Ascending aorta (tissue), 2 donors: ENCODE measurements at places on chromosomes 2 and 18. TPM values are rescaled to one million over a fixed set of nuclear protein-coding genes. Genes with fewer than 3 reads are reported as not detected.
A peak's percentile ranks its signal among the peaks of the same experiment; 100 is the strongest.

DNA sequence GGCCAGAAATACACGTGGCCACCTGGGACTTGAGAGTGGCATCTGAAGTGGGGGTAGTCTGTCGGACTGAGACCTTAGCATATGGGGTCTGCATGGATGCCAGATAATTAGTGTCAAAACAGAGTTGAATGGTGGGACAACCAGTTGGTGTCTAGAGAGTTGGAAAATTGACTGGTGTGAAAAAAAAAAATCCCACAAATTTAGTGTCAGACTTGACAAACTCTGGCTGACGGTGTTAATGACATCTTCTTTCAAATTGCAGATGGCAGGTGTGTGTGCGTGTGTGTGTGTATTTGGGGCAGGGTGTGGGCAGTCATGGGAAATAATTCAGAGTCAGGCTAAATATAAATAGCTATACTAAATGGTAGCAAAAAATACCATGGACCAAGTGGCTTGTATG lies 365.4 kb upstream of the RGPD4 start:
- H3K4me3 ChIP-seq, result no peak overlapping the region
- no peak for DNase-seq
- H3K36me3 ChIP-seq, result no peaks in the 10 kb centered on the region
- no peaks in the 10 kb centered on the region for H3K4me1 ChIP-seq
- H3K27ac ChIP-seq, result no peak overlapping the region

- no peak overlapping the region for H3K27ac ChIP-seq
- no peaks in the 10 kb centered on the region for H3K4me1 ChIP-seq
- H3K27me3 ChIP-seq, result no peaks in the 10 kb centered on the region
- no peaks in the 10 kb centered on the region for H3K36me3 ChIP-seq
Observed at GRCh38 chr2:47607005-47607679, 175.8 kb upstream of the MSH6 start.

- no peaks in the 10 kb centered on the region for H3K27me3 ChIP-seq
- peaks cover 12% of the 10 kb centered on the region for H3K36me3 ChIP-seq
- H3K4me3 ChIP-seq, result no peak overlapping the region
- DNase-seq, result no peak
Observed at GRCh38 chr2:48347712-48348111, 182.2 kb upstream of the STON1 start.

DNA sequence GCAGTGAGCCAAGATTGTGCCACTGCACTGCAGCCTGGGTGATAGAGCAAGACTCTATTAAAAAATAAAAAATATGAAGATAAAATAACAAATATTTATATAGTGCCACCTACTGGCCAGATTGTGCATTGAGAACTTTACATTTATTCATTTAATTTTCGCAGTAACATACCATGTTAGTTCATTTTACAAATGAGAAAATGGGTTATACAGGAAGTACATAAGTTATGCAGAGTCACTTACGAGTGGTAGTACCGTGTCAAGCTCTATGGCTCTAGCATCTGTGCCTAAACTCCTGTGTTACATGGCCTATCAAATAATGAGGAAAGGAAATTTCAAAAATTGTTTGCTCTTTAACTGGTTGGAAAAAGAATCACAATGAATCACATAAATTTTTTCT lies 27.9 kb downstream of the RIF1 start:
- no peak overlapping the region for H3K27ac ChIP-seq
- no peaks in the 10 kb centered on the region for H3K27me3 ChIP-seq

- peak within 1 kb of the TSS; percentile 67 for H3K4me3 ChIP-seq
- H3K4me1 ChIP-seq, result no peaks in the 10 kb centered on the region
- no peaks in the 10 kb centered on the region for H3K36me3 ChIP-seq
Observed at GRCh38 chr2:55693181-55694125, at the start of gene PNPT1. Gene PNPT1 (minus strand): TSS chr2:55693844. CDS start chr2:55693823, 21 bp downstream.

GRCh38 chr2:153495725-153496124 lies 17.2 kb upstream of the RPRM start:
- H3K27ac ChIP-seq, result no peak overlapping the region
- no peaks in the 10 kb centered on the region for H3K27me3 ChIP-seq
- DNase-seq, result no peak
- H3K4me1 ChIP-seq, result no peaks in the 10 kb centered on the region
- H3K4me3 ChIP-seq, result no peak overlapping the region

DNA sequence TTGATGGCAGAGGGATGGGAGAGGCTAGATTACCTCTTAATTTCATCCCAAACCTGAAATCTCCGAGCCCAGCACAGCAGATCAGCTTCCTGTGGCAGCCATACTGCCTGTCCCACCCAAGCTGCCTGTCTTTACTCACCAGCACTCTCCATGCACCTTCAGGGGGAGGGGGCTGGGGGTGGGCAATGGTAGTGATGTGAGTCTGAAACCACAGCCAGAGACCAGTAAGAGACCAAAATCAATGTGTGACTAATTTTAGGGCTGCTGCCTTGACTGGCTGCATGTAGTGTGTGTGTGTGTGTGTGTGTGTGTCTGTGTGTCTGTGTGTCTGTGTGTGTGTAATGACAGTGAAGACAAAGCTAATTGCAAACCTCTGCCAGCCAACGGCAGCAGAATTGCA lies 11.7 kb upstream of the TEX261 start:
- no peak overlapping the region for H3K4me3 ChIP-seq
- H3K27me3 ChIP-seq, result no peaks in the 10 kb centered on the region
- DNase-seq, result no peak
- H3K36me3 ChIP-seq, result no peaks in the 10 kb centered on the region
- no peaks in the 10 kb centered on the region for H3K4me1 ChIP-seq
- no peak overlapping the region for H3K27ac ChIP-seq

GRCh38 chr2:2572393-2573204 lies 241.5 kb upstream of the MYT1L start:
- DNase-seq, result no peak
- H3K27ac ChIP-seq, result no peak overlapping the region
- no peaks in the 10 kb centered on the region for H3K27me3 ChIP-seq

GRCh38 chr2:81467096-81467495 lies 1162.5 kb upstream of the LRRTM1 start:
- no peak overlapping the region for H3K4me3 ChIP-seq
- H3K36me3 ChIP-seq, result no peaks in the 10 kb centered on the region
- no peaks in the 10 kb centered on the region for H3K27me3 ChIP-seq
- no peaks in the 10 kb centered on the region for H3K4me1 ChIP-seq

DNA sequence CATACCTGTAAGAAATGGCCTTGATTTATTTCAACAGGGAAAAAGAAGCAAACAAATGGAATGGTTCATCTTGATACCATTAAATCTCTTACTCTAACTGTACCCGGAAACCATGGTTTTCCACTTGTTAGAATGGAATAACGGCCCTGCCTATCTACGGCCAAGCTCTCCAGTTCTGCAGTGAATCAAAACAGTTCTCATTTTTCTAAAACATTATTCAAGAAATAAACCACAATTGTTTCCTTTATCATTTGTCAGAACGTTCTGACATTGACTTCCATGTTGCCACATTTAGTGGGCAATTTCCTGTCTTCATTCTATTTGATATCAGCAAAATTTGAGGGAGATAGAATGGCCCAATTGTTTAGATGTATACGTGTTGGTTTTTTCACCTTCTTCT lies 118.8 kb upstream of the CDH19 start:
- H3K27ac ChIP-seq, result no peak overlapping the region
- H3K4me3 ChIP-seq, result no peak overlapping the region
- no peaks in the 10 kb centered on the region for H3K27me3 ChIP-seq
- no peaks in the 10 kb centered on the region for H3K36me3 ChIP-seq
- H3K4me1 ChIP-seq, result no peaks in the 10 kb centered on the region

DNA sequence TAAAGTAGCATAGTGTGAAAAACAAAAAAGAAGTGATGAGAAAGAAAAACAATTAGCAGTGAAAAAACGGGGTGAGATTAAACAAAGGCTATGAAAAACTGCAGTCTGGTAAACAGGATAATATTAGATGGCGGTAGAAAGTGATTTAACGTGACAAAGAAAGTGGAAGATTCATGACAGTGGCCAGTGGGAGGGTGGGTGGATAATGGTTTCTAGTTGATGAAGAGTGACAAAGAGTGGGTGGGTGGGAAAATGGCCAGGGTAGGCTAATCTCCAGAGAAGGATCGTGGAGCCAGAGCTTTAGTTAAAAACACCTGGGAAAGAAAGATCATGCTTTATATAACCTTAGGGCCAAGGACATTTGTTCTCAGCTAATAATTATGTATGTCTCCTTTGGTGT lies 1667.8 kb downstream of the LRP1B start:
- no peak overlapping the region for H3K4me3 ChIP-seq
- H3K4me1 ChIP-seq, result no peaks in the 10 kb centered on the region

GRCh38 chr2:84725717-84726116 lies 155.2 kb downstream of the TRABD2A start:
- H3K4me3 ChIP-seq, result no peak overlapping the region
- H3K27me3 ChIP-seq, result no peaks in the 10 kb centered on the region
- DNase-seq, result no peak

DNA sequence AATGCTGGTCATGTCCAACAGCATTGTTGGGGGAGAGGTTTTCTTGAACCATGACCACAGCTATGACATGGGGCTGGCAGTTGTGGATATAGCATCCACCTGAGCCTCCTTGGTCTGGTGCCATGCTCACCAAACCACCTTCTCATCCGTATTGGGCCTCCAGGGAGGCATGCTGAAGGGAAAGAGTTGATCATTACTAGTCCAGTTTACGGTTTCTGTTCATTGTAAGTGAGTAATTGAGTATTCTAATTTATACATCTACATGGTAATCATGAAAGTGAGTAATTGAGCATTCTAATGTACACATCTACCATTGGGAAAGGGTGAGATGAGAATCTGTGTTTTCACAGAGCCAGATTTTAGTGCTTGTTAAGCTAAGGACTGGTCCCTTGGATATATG lies 6.8 kb downstream of the TMEM87B start:
- peaks cover 40% of the 10 kb centered on the region for H3K36me3 ChIP-seq
- H3K27ac ChIP-seq, result no peak overlapping the region
- no peaks in the 10 kb centered on the region for H3K27me3 ChIP-seq
- no peak for DNase-seq
- no peaks in the 10 kb centered on the region for H3K4me1 ChIP-seq

GRCh38 chr2:144401036-144401435 lies 118.9 kb downstream of the ZEB2 start:
- no peaks in the 10 kb centered on the region for H3K4me1 ChIP-seq
- H3K27ac ChIP-seq, result no peak overlapping the region
- H3K27me3 ChIP-seq, result no peaks in the 10 kb centered on the region

GRCh38 chr2:121561617-121562268 lies 31.1 kb downstream of the RNU4ATAC start:
- no peak for DNase-seq
- no peak overlapping the region for H3K4me3 ChIP-seq
- H3K27ac ChIP-seq, result peak overlapping the region; percentile 28
- no peaks in the 10 kb centered on the region for H3K27me3 ChIP-seq

DNA sequence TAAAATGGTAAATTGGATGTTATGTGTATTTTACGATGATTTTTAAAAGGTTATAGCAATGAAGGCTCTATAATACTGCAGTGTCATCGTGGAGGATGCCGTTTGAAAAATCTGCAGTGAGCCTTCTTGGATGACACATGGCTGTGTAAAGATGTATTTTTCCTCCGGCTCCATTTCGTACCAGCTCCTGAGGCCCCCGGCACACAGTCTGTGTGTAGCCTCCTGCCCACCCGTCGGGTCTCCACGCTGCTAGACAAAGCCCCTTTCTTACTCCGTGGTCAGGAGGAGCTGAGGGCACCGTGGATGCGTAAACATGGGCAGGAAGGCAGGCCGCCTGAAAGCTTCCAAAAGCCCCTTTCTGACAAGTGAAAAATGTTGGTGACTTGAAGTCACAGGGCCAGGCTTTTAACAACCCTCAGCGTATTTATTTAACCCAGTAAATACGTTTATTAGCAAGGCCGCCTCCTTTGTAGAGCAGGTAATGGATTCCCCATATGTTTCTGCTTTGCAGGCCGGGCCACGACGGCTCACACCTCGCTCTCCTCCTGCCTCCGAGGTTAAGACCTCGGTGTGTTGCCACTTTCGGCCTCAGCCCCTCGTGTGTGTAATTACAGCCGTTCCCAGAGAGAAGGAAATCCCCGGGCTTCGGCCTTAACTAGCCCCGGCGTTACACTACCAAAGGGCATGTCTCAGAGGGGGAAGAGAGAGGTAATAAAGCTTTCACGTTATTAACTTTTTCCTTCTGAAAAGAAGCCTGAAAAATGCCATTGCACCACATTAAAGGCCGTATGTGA lies 72.8 kb downstream of the DDX1 start:
- DNase-seq, result no peak
- H3K27ac ChIP-seq, result no peak overlapping the region
- H3K4me1 ChIP-seq, result no peaks in the 10 kb centered on the region
- no peak overlapping the region for H3K4me3 ChIP-seq

DNA sequence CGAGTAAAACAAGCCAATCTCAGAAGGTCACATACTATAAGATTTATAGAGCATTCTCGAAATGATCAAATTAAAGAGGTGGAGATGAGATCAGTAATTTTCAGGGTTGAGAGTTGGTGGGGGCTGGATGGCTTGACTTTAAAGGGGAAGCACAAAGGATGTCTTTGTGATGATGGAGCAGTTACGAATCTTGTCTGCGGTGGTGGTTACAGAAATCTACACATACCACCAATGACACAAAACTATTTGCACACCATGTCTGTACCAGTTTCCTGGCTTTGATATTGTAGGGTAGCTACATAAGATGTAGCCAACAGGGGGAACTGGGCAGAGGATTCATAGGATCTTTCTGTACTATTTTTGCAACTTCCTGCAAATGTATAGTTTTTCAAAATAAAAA lies 190.6 kb upstream of the SMIM21 start:
- H3K27ac ChIP-seq, result no peak overlapping the region
- H3K36me3 ChIP-seq, result no peaks in the 10 kb centered on the region
- no peaks in the 10 kb centered on the region for H3K27me3 ChIP-seq
- no peak overlapping the region for H3K4me3 ChIP-seq

GRCh38 chr2:9686061-9686460 lies 55.3 kb upstream of the YWHAQ start:
- no peak overlapping the region for H3K4me3 ChIP-seq
- H3K27me3 ChIP-seq, result no peaks in the 10 kb centered on the region
- H3K4me1 ChIP-seq, result no peaks in the 10 kb centered on the region
- no peak for DNase-seq
- H3K27ac ChIP-seq, result no peak overlapping the region

DNA sequence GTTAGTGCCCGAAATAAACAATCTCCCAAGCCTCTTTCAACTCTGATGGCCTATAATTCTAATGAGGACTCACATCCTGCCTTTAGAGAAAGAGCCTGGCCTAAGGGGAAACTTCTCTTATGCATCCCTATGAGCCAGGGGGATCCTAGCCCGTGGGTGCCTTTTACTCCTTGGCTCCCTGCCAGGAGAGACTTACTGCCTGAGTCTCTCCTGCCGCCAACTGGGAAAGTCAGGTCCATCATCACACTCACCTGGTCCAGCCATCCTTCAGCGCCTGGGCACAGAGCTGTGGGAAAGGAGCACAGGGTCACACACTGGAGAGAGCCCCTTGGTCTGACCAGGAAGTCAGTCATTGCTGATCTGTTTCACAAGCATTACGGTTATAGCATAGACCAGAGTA lies 24.1 kb downstream of the ENOSF1 start:
- H3K27ac ChIP-seq, result no peak overlapping the region
- H3K4me1 ChIP-seq, result no peaks in the 10 kb centered on the region
- no peak overlapping the region for H3K4me3 ChIP-seq
- H3K36me3 ChIP-seq, result peaks cover 15% of the 10 kb centered on the region

- no peaks in the 10 kb centered on the region for H3K36me3 ChIP-seq
- no peaks in the 10 kb centered on the region for H3K27me3 ChIP-seq
- H3K4me1 ChIP-seq, result no peaks in the 10 kb centered on the region
- DNase-seq, result no peak
Observed at GRCh38 chr2:208529796-208530195, 123.2 kb downstream of the PTH2R start.

The OXER1 gene
- total RNA-seq, result 0.32 TPM

The SP5 gene
- total RNA-seq, result 2.8 TPM

The RANBP2 gene
- total RNA-seq, result 15.5 TPM

The FSIP2 gene
- under 0.01 TPM for total RNA-seq

The SPC25 gene
- total RNA-seq, result not detected

The C2orf74 gene
- total RNA-seq, result 7.2 TPM
